ENCODE measurements at places on chromosomes 13 and 19. TPM values are rescaled to one million over a fixed set of nuclear protein-coding genes. Genes with fewer than 3 reads are reported as not detected.

PPP1R15A gene
- 188 TPM for total RNA-seq

DZIP1 gene
- total RNA-seq: 63.3 TPM

IGSF23 gene
- not detected for total RNA-seq

MCF2L gene
- 25.4 TPM for total RNA-seq

RYR1 gene
- total RNA-seq: 0.19 TPM

CFD gene
- 3.5 TPM for total RNA-seq

ZNF534 gene
- not detected for total RNA-seq

PTGIR gene
- 0.32 TPM for total RNA-seq

LYPD3 gene
- total RNA-seq: 0.94 TPM

PRODH2 gene
- total RNA-seq: not detected

TNFSF9 gene
- 12.5 TPM for total RNA-seq

DGKH gene
- total RNA-seq: 6.2 TPM

ZNF491 gene
- total RNA-seq: 0.38 TPM

ADGRE1 gene
- 4.9 TPM for total RNA-seq

PRKCG gene
- total RNA-seq: 0.03 TPM

CGB5 gene
- total RNA-seq: not detected

PSG2 gene
- not detected for total RNA-seq

SYT3 gene
- total RNA-seq: 0.60 TPM

ZNF529 gene
- 9.1 TPM for total RNA-seq

ZNF571 gene
- 0.98 TPM for total RNA-seq

ZNF439 gene
- total RNA-seq: 1.9 TPM

KCNJ14 gene
- total RNA-seq: 2.1 TPM

ARID3A gene
- 3.1 TPM for total RNA-seq

TRPM4 gene
- total RNA-seq: 14.0 TPM

RUBCNL gene
- total RNA-seq: 0.64 TPM

CRX gene
- not detected for total RNA-seq

VSIG10L gene
- total RNA-seq: 1.4 TPM

HSH2D gene
- not detected for total RNA-seq

ZNF90 gene
- 8.6 TPM for total RNA-seq

CYP4F2 gene
- total RNA-seq: 0.42 TPM

All from A375 (cell line).